ENCODE measurements at places on chromosomes 11 and 22. TPM values are rescaled to one million over a fixed set of nuclear protein-coding genes. Genes with fewer than 3 reads are reported as not detected.

CFAP300 gene
- not detected for total RNA-seq

OR6A2 gene
- total RNA-seq: 0.38 TPM

OR4C13 gene
- total RNA-seq: not detected

CLDN5 gene
- total RNA-seq: not detected

APOL6 gene
- 37.1 TPM for total RNA-seq

DNA sequence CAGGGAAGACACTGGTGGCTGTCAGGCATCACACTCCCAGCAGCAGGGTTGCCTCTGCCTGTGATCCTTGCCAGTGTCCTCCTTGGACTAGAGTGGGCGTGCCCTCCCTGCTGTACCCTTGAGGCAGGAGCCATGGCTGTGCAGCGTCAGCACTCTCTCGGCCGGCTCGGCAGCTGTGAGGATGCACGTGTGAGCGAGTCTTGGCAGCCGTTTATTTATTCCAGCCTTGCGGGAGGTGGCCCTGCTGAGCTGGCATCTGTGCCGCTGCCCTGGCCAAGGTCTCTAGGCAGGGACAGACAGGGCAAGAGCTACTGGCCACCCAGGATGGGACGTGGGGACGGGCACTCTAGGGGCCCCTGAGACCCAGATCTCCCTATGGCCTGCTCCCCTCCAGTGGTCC is 33.9 kb downstream of the TSPAN4 start:
- no peak for DNase-seq

DNA sequence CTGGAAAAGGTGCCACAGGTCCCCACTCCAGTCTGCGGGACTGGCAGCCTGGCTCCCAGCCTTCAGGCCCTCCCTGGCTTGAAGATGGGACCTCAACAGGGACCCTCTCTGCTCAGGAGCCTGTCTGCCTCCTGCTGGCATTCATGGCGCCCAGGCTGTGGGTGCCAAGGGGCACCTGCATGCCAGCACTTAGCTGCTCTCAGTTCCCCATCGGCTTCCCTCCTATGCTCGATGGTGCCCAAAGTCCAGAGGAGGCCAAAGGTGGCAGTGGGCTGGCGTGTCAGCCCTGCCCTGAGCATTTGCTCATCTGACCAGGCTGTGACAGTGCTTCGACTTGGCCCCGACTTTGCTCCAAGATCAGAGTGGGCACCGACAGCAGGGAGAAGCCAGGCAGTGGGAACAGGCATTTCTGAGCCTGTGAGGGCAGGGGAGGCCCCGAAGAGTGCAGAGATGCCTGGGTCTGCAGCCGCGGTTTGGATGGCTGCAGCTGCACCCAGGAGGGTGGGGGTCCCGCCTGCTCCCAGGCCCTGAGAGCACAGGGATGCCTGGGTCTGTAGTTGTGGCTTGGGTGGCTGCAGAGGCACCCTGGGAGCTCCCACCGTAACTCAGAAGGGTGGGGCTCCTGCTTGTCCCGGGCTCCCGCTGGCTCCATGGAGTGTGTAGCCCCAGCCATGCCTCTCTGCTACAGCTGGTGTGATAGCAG is 463.6 kb downstream of the TBC1D22A start:
- DNase-seq: no peak

DNA sequence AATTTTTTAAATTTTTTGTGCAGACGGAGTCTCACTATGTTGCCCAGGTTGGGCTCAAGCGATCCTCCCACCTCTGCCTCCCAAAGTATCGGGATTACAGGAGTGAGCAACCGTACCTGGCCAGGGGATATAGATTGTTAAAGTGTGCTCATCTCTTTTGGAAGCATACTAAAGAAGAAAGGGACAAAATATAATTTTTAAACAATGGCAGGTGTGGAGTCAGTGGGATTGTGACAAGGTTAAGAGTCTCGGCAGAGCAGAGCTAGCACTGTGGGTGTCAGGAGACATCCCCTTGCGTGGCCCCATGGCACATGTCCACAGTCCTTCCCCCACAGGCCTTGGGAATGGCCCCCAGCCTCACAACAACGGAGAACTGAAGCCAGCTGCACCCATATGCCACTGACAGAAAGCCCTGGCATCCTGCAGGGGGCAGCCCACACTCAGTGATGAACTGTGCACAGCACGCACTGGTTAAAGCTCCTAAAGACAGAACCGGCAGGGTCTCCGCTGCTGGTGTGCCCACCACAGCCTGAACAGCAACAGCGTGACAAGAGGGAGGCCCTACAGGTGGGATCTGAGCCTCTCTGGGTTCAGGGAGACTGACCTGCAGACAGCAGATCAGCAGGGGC is 29.9 kb downstream of the SERPIND1 start:
- peak; percentile 67 for DNase-seq
